ENCODE measurements at places on chromosomes 5 and 9. TPM values are rescaled to one million over a fixed set of nuclear protein-coding genes. Genes with fewer than 3 reads are reported as not detected.

Gene FAXDC2
- 0.31 TPM for total RNA-seq

Gene DBH
- total RNA-seq: not detected

Gene HSD17B3
- total RNA-seq: not detected

Gene UBTD2
- 15.2 TPM for total RNA-seq

Gene PDGFRB
- 0.09 TPM for total RNA-seq

Gene EMB
- 5.5 TPM for total RNA-seq

Gene GARIN3
- not detected for total RNA-seq

Gene UQCRQ
- total RNA-seq: 448 TPM

Gene ARID3C
- not detected for total RNA-seq

Gene RGS7BP
- total RNA-seq: not detected

Gene HARS2
- total RNA-seq: 42.4 TPM

Gene IRX2
- 1.5 TPM for total RNA-seq

Gene AGTPBP1
- total RNA-seq: 9.7 TPM

Gene PRDM9
- total RNA-seq: not detected

Gene IL13
- total RNA-seq: not detected

Gene TTC23L
- not detected for total RNA-seq

Gene KCNN2
- 0.17 TPM for total RNA-seq

Gene LHX3
- total RNA-seq: 0.13 TPM

Gene SEMA5A
- not detected for total RNA-seq

Gene IFNB1
- total RNA-seq: not detected

All from A549 treated with GW870086 at 1 μM for 4 hours (cell line).